Renal cortical epithelial cell (primary cell): ENCODE measurements at places on chromosomes 1 and 21. TPM values are rescaled to one million over a fixed set of nuclear protein-coding genes. Genes with fewer than 3 reads are reported as not detected.
A peak's percentile ranks its signal among the peaks of the same experiment; 100 is the strongest.

DNA sequence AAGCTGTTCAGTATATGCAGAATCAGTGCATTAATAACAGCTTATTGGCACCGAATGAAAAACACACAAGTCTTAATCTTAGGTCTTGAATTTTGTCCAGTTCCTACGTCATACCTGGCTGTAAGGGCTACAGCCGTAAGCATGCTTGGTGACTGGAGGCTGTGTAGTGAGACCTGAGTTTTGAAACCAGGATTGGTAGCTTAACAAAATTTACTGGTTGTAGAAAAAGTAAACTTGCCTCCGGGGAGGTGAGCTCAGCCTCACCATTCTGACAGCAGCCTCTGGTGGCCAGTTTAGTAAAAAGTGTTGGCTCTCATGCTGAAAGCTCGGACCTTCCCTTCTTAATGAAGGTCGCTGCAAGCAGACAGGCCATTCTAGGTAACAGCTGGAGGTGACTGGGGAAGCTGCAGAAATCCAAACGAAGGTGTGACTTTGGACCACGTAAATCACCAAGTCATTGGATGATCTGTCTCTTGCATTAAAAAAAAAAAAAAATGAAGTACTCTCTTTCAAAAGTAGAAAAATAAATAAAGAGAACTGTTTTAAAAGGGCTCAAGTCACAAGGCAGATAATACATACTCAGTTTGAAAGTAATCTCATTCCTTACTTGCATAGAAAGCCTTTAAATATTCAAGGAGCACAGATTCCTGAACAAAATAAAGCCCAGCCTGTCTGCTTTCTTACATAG, 48.9 kb downstream of the HLCS start:
- peak; percentile 69 for DNase-seq

- no peak for DNase-seq
Measured at GRCh38 chr1:43531107-43531905, 623 bp downstream of the PTPRF start.

GRCh38 chr1:9729523-9729922, 78.0 kb downstream of the PIK3CD start:
- no peak for DNase-seq

The SPRR2B gene
- total RNA-seq = not detected in 2 replicates

DNA sequence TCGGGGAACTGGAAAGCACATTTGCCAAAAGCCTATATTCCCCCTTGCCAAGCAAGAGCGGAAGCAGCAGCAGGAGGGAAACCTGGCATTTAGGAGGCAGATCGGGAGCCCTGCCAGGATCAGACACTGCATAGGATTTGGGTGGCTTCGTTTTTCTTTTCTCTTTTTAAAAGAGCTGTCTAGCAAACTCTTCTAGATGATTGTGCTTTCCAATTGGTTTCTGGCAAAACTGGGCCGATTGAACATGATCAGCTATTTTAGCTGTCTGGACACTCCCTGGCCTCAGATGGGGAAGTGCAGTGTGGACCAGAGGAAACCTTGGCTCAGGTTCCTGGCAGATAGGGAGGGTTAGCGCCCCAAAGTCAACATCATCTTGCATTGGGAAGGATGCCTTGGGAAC, 414.0 kb upstream of the KAZN start:
- DNase-seq = no peak

GRCh38 chr21:41048145-41048544, 119.8 kb upstream of the BACE2 start:
- DNase-seq = no peak

The GABPB2 gene
- 9.6 and 14.1 TPM in 2 replicates for total RNA-seq

DNA sequence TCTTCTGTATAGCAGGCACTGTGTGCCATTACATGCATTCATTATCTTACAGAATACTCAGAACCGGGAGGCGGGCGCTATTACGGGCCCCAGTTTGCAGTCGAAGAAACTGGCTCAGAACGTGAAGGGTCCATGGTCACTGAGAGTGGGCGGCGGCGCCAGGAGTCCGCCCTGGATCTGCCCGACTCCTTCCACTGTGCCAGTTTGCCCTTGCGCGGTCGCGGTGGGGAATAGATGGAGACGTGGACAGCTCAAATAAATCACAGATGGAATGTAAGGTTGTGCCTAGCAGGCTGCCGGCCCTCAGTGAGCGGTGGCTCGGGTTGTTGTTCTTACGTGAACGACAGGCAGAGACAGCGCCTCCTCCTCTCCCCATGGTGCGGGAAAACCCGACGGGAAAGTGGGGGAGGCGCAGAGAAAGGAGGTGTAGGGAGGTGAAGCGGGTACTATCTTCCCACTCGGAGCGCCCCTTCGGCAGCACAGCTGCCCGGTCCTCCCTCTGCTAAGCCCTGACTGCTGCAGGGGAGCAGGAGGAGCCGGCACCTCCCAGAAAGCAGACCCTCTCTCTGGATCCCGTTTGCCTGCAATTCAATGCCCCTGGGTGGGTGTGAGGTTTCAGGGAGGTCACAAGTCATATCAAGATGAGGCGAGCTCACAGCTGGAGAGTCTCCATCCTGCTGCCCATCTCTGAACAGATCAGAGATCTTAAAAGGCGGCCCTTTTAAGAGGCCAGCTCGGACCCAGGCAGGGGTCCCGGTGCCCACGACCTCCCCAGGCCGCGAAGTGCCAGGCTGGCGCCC, 1.1 kb downstream of the COL9A2 start:
- DNase-seq = no peak

DNA sequence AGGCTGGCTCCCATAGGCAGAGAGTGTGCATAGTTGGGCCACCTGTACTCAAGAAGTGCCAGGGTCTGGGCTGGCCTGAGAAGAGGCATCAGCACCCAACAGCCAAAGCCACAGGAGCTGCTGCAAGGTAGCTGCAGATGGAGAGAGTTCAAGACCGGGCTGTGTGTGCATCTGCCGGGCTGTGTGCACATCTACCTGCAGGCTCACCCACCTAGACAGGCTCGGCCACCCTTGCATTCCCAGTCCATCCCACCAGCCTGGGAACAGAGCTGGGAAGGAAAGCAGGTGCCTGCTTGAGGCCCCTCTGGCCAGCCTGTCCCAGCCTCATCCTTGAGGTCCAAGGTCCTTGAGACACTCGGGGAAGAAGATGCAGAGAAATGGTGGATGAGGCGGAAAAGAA, 194.4 kb upstream of the AJAP1 start:
- no peak for DNase-seq

GRCh38 chr1:109273570-109274288, 9.2 kb downstream of the PSRC1 start:
- no peak for DNase-seq

- no peak for DNase-seq
Measured at GRCh38 chr1:5478156-5478695, 514.0 kb downstream of the NPHP4 start.

- DNase-seq = no peak
Measured at GRCh38 chr21:45817345-45817744, 164.2 kb upstream of the COL6A1 start.

GRCh38 chr1:51948491-51948915, 42.0 kb downstream of the RAB3B start:
- DNase-seq = no peak

The FCRL5 gene
- not detected in 2 replicates for total RNA-seq

DNA sequence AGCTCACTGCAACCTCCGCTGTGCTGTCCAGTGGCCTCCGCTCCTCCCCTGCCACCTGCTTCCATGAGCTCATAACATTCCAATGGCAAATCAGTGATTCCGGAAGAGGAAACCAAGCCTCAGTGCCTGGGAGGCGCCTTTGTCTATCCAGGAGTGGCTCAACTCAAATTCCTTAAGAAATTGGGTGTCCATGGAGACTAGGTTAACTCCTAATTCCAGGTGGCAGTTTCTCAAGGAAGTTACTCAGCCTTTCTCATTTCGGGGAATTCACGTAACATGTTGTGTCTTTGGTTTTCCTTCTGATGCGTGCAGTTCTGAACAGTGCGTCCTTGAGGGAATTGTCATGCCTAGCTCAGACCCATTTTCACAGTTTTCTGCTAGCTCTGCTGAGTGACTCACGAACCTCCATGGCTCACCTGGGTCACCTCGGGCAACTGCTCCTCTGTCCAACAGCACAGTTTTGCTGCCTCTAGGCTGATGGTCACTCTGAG, 89.9 kb upstream of the DSCAM start:
- DNase-seq = no peak

The AMPD1 gene
- not detected in 2 replicates for total RNA-seq

DNA sequence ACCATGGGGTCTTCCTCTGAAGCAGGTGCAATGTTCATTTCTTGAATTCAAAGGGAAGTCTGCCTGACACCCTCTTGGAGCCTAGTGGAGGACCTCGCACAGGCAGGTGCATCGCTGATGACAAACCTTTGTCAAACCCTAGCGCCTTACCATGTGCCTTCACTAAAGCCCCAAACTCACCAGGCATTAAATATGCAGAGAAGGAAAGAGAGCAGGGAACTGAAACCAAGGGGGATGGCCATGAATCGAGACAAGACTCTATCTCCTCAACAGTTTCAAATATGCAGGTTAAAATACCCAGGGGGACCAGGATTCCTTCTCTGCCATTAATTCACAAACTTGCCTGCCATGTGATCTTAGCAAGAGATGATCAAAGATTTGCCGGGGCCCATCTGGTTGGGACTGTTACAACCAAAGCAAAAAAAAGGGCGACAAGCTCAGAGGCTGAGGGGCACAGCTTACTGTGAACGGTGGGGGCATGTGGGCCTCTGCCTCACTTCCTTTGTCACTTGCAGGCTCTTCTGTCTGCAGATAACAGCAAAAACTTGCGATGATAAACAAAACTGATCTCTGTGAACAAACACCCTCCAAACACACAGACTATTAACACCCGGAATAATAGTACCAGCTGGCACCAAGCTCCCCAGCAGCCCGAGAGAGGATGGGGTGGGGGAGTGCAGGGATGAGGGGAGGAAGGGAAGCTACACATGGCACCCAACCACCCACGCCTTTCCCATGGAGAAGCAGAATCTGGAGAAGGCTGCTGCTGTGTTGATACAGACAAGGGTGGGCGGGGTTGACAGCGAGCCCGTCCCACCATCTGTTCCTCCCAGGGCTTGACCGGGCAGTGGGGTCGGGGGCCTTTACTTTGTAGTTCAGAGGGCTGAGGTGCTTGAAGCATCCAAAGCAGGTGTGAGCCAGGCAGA, 33.9 kb downstream of the TMEM63A start:
- no peak for DNase-seq

The PAX7 gene
- total RNA-seq = not detected in 2 replicates

- DNase-seq = no peak
Measured at GRCh38 chr1:222165629-222166028, 382.3 kb downstream of the HHIPL2 start.

DNA sequence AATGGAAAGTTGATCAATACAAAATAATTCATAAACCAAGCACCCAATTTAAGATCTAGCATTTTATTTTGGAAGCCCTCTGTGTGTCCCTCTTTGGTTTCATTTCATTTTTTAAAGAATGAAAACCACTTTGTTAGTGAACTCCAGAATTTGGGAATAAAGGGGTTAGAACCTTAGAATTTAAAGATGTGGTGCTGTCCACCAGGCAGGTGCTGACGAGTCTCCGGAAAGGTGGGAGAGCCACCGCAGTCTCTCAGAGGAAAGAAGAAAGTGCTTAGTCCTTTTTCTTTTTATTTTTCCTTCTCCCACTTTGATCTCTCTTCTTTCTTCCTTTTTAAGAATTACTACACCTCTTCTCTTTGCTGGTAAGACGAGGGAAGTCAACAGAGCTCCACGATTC, 20.5 kb upstream of the HIVEP3 start:
- DNase-seq = no peak

GRCh38 chr1:207017615-207018559, 14.7 kb downstream of the C1orf116 start:
- peak; percentile 68 for DNase-seq

The CR2 gene
- not detected in 2 replicates for total RNA-seq

GRCh38 chr1:49026230-49026811, 249.6 kb upstream of the BEND5 start:
- no peak for DNase-seq

DNA sequence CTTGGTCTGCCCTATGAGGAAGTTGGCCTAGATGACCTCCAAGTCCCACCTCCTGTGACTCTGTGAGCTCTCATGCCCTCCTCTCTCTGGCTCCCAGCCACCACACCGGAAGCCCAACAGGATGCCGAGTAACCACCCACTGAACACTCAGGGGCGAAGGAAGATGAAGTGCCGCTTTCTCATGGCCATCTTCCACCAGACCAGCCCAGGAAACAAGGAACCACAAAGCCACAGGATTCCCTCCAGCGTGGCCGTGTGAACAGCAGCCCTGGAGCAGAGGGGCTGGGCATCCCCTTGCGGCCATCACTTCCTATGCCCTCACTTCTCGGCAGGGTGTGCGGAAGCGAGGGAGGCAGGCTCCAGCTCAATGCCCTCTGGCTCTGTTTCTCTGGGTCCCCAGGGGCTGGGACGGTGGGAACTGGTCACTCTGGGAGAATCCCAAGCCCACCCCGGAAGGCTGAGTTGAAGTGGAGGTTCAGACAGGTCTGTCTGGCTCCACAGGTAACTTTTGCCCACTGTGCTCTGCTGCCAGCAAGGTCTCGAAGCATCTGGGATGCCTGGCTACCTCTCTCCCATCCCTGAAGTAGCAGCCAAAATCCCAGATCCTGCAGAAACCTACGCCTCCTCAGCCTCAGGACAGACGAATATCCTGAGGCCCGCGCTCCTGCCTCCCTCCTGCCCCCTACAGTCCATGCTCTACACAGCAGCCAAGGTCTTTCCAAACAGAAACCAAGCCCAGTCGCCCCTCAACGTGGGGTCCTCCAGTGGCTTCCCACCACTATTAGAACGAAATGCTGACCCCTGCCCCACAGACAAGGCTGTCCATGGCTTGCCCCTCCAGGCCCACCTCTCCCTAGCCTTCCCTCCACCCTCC, 44.2 kb upstream of the ECE1 start:
- DNase-seq = peak; percentile 93

DNA sequence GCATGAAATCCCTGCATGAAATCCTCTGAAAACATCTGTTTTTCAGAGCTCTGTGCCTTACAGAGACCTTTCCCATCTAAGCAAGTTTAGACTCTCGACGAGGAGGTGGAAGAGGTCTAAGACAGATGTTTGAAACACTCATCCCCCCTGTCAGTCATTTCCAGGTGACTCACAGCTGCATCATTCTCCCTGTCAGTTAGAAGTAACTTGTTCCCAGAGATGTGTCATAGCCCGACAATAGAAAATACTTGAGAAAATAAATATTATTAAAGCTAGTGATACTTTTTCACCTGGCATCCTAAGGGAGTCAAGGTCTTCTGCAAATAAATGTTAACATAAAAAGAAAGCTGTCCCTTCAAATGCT, 41.6 kb upstream of the SEC16B start:
- DNase-seq = peak; percentile 86

The CHD5 gene
- total RNA-seq = 1.2 TPM in 1 of 2 replicates, not detected in the other

DNA sequence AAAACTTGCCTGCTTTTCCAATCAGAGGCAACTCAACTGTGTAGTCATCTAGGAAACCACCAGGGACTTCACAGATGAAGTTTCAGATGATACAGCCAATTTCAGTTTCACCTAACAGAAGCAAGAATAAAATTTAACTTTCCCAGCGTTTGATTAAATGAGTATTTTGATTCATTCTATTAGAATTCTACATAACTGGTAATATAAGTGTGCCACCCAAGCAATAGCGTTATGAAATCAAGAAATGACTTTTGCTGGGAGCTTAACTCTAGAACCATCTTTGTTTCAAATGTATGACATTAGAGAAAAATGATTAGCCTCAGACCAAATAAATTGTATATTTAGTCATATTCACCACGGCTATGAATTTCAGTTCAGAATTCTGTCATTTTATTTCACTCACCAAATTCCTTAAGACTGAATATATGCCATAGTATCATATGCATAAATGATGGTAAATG, 239.3 kb downstream of the NRIP1 start:
- no peak for DNase-seq

- DNase-seq = peak; percentile 55
Measured at GRCh38 chr1:79749607-79750006, 743.1 kb upstream of the ADGRL4 start.
